ENCODE measurements at places on chromosomes 11 and 22.

- DNase-seq: no peak
These were observed 26.6 kb downstream of the TIMP3 start for GRCh38 chr22:32828150-32828549.

GRCh38 chr11:63573881-63574855 is 11.0 kb upstream of the PLAAT2 start:
- DNase-seq: no peak

DNA sequence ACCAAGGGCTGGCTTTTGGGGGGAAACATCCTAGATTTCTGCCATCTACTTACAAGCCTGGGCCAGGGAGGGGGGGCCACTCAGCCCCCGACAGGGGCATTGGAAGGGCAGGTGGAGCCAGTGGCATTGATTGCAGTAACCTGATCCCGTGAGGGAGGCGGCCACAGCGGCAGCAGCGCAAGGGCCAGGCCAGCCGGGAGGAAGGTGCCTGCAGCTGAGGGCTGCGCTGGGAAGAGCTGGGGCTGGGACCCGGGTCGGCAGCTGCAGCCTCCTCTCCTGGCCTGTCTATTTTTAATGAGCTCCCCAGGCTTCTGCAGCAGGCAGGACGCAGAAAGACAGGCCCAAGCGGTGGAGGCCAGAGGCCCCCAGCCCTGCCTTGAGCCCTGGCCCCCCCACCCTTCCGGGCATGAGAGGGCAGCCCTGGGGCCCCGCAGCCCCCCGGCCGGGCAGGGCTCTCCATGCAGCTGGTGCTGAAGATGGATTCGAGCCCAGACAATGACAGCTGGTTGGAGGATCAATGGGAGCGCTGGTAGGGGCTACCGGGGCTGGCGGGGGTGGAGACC is 10.6 kb downstream of the FREY1 start:
- peak; percentile 80 for DNase-seq

GRCh38 chr22:47328550-47329243 is 566.2 kb downstream of the TBC1D22A start:
- DNase-seq: no peak

DNA sequence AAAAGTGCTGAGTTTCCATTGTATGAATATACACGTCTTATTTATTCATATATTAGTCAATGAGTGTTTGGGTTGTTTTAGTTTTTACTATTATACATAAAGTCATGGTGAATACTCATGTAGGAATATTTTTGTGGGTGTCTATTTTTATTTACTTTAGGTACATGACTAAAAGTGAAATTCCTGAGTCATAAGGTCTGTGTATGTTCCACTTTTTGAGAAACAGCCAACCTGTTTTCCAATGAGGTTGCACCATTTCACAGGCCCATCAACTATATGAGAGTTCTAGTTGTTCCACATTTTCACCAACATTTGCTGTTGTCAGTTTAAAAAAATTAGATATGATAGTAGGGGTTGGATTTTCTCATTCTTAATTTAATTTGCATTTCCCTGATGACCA is 6.6 kb upstream of the OR6X1 start:
- DNase-seq: no peak

GRCh38 chr11:70105755-70106571 is 27.8 kb downstream of the ANO1 start:
- no peak for DNase-seq

All from COR-L47 (cell line).